ENCODE measurements at places on chromosomes 1 and 21.
A peak's percentile ranks its signal among the peaks of the same experiment; 100 is the strongest.

DNA sequence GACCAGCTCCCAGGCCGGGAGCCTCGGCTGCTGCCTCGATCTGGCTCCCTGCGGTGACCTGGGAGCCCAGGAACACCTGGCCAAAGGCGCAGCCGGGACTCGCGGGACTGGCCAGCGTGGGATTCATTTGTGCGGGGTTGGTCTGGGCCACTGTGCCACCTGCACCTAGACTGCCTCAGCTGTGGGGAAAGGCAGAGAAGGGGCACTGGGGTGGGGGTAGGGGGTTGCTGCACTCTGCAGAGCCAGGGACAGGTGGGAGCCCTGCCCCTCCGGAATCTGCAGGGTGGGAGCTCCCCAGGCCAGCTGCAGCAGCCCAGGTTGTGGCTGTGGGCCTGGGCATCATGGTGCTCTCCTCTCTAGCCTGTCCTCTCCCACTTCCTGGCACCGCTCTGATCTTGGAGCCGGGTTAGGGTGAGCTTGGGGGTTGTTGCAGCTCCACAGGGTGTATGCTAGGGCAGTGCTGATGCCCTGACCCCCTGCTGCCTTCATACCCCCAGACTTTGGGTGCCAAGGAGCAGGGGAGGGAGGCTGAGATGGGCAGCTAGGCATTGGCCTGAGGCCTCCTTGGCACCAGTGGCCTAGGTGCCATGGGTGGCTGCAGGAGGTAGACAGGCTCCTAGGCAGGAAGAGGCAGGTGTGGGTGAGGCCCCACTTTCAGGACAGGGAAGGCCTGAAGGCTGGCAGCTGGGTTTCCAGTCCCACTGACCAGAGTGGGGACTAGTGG, 57.5 kb upstream of the ETV3 start:
- no peak for DNase-seq

GRCh38 chr1:47934243-47934805, 62.9 kb downstream of the TRABD2B start:
- no peak for DNase-seq

- no peak for DNase-seq
These were observed 364 bp upstream of the BCAR3 start for GRCh38 chr1:93681989-93682412.

- DNase-seq = no peak
These were observed 5.3 kb downstream of the SKI start for GRCh38 chr1:2233468-2233867.

- no peak for DNase-seq
These were observed 72.3 kb downstream of the SIPA1L2 start for GRCh38 chr1:232557502-232558191.

GRCh38 chr1:29123053-29123886, 433 bp downstream of the TMEM200B start:
- no peak for DNase-seq

GRCh38 chr1:245245021-245245667, 90.4 kb downstream of the KIF26B start:
- DNase-seq = no peak

DNA sequence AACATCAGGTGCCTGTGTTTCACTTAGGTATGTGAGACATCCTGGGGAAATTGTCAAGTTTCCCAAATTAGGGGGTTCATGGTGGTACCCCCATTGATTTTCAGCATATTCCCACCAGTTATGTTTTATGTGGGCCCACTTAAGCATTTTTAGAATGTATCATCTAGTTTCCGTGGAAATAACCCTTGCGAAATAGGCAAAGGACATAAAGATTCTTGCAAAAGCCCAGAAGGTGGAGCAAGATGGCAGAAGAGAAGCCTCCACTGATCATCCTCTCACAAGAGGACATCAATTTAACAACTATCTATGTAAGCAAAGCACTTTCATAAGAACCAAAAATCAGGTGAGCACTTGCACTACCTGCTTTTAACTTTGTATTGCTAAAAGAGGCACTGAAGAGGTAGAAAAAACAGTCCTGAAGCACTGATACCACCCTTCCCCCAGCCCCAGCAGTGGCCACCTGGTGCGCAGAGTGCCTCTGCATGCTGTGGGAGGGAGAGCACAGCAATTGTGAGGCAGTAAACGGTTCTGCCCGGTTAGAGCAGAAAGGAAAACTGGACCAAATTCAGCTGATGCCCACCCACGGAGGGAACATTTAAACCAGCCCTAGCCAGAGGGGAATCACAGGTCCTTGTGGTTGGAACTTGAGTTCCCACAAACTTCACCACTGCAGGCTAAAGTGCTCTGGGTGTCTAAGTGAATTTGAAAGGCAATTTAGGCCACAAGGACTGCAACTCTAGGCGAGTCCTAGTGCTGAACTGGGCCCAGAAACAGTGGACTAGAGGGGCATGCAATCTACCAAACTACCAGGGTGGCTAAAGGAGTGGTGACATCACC, 23.2 kb downstream of the MCOLN2 start:
- DNase-seq = no peak

- DNase-seq = no peak
These were observed 24.4 kb upstream of the AHCYL1 start for GRCh38 chr1:109959974-109960744.

GRCh38 chr1:234397732-234398131, 24.5 kb downstream of the COA6 start:
- no peak for DNase-seq

GRCh38 chr1:208928349-208929010, 655.0 kb upstream of the CAMK1G start:
- no peak for DNase-seq

DNA sequence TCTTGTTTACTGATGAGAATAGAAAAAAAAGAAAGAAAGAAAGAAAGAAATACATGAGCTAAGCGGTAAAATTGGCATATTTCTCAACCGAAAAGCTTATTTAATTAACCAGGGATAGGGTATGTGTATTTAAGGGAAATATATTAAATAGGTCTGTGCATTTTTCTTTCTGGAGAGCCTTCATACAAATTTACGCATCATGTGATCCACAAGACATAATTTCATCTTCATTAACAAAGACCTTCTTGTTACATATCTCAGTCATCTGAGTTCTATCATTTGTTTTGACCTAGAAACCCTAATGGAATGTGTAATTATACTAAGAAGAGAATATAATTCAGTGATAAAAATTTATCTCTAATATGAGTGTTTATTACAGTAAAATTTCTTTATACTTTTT, 37.2 kb downstream of the CFH start:
- no peak for DNase-seq

GRCh38 chr21:45401916-45402900, 2.8 kb upstream of the COL18A1 start:
- DNase-seq = no peak

DNA sequence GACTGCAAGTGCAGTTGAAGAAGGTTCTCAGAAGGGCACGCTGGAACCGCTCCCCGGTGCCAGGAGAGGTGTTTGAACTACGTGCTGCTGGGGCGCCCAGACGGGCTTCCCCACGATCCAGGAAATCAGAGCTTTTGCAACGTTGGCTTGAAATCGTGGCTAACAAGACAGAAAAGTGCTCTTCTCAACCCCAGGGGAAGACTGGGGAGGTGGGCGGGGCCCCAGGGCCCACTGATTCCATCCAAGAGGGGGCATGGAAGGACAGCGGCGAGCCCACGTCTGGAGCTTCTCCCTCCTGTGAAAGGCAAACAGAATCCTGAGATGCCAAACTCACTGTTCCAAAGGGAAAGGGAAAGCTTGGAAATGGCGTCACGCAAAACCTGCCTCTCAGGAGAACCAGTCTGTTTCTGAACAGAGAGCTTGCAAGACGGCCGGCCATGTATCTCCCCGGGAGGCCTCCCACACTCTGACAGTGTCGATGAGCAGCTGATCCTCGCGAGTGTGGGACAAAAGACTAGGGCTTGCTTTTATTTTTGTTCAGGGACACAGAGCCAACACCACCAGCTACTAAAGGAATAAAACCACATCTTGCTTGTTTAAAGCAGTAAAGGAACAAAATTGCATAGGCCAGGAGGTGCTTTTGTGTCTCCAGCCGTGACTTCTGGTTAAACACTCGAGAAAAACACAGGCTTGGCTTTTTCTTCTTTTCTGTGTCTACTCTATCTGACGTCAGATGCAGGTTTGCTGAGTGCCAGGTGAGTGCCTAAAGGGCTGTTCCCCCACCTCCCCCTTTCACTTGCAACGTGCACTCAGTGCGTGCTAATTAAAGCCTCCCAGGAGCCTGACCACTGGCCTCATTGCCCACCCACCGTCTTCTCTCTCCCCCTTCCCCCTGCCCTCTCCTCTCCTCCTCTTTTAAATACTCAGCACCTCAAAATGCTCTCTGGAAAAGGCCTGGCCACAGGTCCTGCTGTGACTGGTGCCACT, 41.5 kb downstream of the LRRC3 start:
- no peak for DNase-seq

DNA sequence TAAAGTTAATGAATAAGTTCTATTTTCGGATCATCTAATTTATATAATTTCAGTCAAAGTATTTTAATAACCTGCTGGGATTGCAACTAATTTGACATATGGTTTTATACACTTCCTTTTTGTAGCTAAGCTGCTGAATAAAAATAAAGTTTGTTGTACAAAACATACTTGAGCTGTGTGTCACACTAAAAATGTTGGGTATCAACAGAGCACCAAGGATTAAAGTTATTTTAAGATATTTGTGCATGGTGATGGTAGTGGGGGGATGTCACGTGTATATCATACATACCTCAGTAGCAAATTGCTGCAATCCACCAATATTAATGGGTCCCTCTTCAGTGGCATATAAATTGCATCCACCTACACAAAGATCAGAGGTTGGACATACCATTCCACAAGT, 199.6 kb downstream of the DPYD start:
- DNase-seq = no peak

- DNase-seq = peak; percentile 71
These were observed 519 bp downstream of the ZNF496 start for GRCh38 chr1:247331172-247331524.

GRCh38 chr21:34907461-34908418, 141.4 kb downstream of the RUNX1 start:
- DNase-seq = no peak

- DNase-seq = no peak
These were observed 3.7 kb upstream of the SHISAL2A start for GRCh38 chr1:52629325-52629643.

DNA sequence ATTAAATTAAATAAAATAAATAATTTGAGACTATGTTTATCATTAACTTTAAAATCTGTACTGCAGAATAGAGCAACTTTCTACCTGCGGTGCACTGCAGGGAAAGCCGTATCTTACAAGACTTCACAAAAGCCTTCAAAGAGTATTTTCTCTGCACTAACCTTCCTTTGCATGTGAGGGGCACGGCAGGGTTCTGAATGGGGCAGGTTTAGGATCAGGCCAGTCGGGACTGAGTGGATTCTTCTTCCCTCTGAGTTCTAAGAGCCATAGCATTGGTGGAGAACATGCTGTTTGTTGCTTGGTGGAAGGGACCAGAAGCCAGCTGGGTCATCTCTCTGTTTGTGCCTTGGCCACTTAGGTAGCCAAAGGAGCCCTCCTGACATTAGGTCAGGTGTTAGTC, 55.2 kb upstream of the LGALS8 start:
- DNase-seq = no peak

DNA sequence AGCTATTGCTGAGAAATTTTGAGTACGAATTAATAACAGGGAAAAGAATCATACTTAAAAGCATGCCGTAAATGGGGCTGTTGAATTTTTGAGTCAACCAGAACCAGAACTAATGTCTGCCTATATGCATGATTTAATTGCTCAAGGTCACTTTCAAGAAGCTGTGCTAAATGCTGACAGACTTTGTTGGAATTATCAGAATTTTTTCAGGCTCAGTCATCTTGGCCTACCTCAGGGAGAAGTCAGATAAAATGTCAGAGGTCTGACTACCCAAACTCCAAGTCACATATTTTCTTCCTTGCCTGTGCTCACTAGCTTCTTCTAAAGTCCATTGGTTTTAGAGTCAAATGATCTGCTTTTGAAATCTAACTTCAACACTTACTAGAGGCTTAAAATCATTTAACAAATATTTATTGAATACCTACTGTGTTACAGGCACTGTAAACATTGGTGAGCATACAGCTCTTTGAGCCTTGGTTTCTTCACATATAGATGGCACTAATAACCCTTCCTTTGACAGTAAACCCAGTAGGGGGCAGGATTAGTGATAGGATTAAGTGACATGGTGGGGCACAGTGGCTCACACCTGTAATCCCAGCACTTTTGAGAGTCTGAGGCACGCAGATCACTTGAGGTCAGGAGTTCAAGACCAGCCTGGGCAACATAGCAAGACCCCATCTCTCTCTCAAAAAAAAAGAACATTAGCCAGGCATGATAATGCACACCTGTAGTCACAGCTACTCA, 121.2 kb upstream of the SLC44A3 start:
- no peak for DNase-seq

All from activated T-cell treated with anti-CD3 and anti-CD28 coated beads, Interleukin-2, amount 50 U/mL, for 4 hours (primary cell).